ENCODE measurements at places on chromosomes 13 and 19.

DNA sequence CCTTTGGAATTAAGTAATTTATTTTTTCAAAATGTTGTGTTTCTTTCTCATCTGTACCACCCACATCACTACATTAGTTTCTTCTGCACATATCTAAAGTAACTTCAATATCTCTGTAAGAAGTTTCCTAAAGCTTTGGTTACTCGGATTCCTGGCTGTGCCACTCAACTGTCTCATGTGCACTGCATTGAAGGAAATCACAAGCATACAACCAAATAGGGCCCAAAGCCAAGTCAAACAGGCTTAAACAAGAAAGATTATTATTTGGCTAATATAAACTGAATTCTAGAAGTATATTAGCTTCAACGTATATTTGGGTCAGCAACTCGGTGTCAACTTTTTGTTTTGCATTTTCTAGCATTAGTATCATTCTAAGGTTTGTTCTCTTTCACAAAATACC lies 1647.6 kb upstream of the SPRY2 start:
- no peak for DNase-seq

DNA sequence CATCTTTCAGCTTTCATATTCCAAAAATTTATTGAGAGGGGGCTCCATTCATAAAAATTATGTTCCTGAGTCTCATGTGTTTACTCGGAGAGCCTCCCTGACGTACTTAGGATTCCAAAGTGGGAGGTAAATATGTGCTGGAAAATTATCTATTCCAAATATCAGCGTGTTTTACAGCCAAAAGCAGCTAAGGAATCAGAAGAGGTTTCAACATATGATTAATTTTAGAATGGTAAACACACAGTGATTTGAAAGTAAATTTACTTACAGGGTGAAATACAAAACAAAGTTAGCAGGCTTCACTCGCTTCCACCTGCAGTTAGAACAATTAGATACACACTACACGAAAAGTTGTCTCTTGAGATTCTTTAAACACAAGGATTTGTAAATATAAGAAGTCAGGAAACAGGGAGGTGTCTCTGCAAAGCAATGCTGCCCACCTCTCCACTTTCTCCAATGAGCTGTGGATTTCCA lies 313.8 kb upstream of the NBEA start:
- no peak for DNase-seq

DNA sequence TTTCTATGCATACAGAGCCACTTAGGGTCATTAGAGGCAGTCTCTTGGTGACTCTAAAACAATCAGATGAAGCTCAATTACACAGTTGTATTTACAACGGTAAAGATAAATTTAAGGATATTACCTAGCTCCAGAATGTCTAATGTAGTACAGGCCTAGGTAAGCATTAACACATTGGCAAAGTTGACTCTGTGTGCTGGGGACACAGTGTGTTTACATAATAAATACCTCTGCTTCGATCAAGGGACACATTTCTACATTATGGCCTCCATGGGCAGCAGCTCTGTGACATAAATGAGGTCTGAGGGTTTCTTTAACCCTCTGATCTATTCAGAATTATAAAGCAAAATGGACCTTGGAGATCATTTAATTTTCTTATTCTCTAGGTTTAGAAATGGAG lies 74.7 kb downstream of the SERP2 start:
- DNase-seq: peak; percentile 85

DNA sequence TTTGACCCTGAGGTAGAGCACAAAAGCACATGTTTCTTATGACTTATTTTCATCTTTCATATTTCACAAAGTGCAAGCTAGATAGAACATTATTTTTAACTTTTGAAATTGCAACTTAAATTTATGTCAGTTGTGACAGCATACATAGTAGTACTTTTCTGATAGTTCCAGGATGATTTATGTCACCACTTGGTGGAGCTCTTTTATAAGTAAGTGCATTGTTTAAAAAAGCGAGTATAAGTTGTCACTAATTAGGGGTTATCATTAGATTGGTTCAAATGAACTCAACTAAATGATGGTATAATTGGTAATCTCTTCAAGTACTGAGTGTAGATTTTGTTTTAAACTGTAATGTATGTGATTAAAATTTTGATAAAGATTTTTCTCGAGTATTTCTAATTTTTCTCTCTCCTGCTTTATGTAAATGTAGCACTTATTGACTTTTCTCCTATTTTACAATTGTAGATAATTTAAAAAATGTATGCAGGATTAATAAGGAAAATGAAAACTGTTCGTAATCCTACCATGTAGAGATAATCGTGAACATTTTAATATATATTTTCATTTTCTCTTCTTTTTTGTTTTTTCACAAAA lies 31.1 kb downstream of the RB1 start:
- peak; percentile 36 for DNase-seq

- no peak for DNase-seq
Observed at GRCh38 chr19:35124098-35125060, 8.8 kb downstream of the FXYD3 start.

Measured in HepG2 (cell line).